ENCODE measurements at places on chromosomes 6 and 20. TPM values are rescaled to one million over a fixed set of nuclear protein-coding genes. Genes with fewer than 3 reads are reported as not detected.

The TAPBP gene
- total RNA-seq, result 27.9 TPM

DNA sequence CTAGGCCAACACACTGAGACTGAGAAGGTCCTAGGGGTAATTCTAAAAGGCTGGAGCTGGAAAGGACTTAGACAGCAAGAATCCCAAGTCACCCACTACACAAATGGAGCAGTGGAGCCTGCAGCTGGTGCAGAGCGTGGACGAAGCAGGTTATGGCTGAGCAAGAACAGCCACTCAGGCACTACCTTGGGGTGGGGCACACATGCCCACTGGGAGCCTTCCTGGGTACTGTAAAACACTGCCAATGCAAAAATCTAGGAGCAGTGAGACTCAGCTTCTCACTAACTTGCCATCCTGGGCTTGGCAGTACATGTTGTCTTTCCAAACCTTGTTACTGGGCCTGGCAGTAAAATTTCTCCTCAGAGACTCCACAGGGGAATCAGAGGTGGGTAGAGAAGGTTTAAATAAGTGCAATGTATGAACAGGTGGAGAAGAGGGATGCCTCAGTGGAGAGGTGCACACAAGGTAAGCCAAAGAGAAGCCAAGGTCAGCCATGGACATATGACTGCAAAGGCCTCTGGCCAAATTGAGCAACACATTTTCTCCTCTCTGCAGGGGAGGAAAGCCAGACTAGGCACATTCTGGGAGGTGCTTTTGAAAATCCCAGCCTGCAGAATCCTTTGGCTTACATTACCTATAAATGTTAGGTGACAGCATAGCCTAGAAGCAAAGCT, 105.6 kb downstream of the TNFRSF21 start:
- DNase-seq, result no peak

GRCh38 chr20:57716901-57717300, 7.1 kb upstream of the PMEPA1 start:
- DNase-seq, result no peak

The ZC2HC1B gene
- not detected for total RNA-seq

DNA sequence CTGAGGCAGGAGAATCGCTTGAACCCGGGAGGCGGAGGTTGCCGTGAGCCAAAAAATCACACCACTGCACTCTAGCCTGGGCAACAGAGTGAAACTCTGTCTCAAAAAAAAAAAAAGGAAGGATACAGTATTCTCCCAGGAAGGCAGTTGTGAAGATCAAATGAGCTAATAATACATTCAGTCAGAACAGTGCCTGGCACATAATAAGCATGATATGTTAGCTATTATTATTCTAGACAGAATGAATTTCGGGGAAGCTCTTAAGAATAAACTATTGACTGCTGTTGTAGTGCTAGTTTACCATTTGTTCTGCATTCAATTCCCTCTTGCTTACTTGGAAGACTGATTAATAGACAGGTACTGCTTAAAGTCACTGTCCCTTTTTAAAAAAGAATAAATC, 40.6 kb downstream of the NDUFAF5 start:
- DNase-seq, result no peak
